Esophagus mucosa (tissue), 1 donor: ENCODE measurements at places on chromosomes 12 and 14. TPM values are rescaled to one million over a fixed set of nuclear protein-coding genes. Genes with fewer than 3 reads are reported as not detected.

Gene MAPK1IP1L
- 58.4 TPM for total RNA-seq

Gene NELL2
- total RNA-seq: 3.0 TPM

Gene CSRP2
- 66.6 TPM for total RNA-seq

Gene ANKRD33
- total RNA-seq: not detected

Gene GPR135
- total RNA-seq: 0.56 TPM

Gene HPD
- total RNA-seq: 0.28 TPM

Gene LTA4H
- total RNA-seq: 137 TPM

Gene DIO2
- total RNA-seq: 58.4 TPM

Gene E2F7
- 4.0 TPM for total RNA-seq

Gene AKAP5
- total RNA-seq: 0.16 TPM

Gene TAS2R7
- total RNA-seq: not detected

Gene PSME1
- total RNA-seq: 123 TPM

DNA sequence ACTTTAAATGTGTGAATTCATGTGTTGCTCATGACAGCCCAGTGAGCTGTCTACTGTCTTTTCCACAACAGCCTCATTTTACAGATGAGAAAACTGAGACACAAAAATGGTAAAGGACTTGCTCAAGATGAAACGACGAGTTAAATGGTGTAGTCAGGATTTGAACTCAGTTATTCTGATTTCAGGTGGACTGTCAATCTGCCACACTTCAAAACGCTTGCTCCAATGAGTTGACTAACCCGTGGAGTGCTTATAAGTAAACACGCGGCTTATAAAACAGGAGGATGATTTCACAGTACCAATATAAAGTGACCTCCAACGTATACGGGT, 652 bp upstream of the POLE2 start:
- ATAC-seq: no peak

DNA sequence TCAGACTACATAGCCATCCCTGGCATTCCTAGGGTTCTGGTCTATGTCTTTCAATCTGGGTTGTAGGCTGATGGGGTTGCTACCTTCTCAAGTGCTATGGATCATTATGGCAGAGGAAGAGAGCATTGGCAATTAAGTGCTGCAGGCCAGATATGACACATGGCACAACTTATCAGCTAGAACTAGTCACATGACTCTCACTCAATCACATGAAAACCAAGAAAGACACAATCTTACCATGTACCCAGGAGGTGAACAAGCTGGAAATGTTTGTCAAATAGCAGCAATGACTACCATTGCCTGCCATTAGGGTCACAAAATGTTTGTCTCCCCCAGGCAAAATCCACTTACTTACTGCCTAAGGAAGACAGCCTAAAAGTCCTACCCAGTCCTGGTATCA, 80.4 kb downstream of the GALNT8 start:
- no peak for ATAC-seq

DNA sequence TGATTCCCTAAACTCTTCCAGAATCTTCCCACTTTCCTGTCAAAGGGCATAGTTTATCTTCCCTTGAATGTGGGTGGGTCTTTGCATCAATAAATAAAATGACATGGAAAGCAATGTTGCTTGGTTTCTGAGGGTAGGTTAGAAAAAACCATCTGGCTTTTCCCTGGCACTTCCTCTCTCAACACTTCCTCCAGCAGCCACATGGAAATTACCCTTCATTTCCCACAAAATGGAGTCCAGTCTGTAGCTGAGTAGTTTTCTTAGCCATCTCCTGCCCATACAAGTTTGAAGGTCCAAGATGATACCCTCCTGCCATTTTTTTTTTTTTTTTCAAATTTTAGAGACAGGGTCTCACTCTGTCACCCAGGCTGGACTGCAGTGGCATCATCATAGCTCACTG, 11.1 kb upstream of the NDUFA12 start:
- no peak for ATAC-seq

DNA sequence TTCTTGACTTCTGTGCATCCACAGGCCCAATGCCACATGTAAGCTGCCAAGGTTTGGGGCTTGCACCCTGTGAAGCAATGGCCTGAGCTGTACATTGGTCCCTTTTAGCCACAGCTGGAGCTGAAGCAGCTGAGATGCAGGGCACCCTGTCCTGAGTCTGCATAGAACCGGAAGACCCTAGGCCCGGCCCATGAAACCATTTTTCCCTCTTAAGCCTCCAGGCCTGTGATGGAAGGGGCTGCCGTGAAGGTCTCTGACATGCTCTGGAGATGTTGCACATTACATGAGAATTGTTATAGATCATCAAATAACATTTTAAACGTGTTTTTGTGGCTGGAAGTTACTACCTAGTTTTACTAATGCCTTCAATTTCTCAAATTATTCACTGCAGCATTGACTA, 188.7 kb downstream of the RPAP3 start:
- ATAC-seq: no peak

GRCh38 chr12:20174528-20175175, 193.7 kb upstream of the PDE3A start:
- no peak for ATAC-seq

GRCh38 chr14:58096731-58097130, 55.3 kb downstream of the ARMH4 start:
- no peak for ATAC-seq

GRCh38 chr14:29925101-29925722, 2.4 kb downstream of the PRKD1 start:
- ATAC-seq: no peak

- ATAC-seq: no peak
These were observed 369.7 kb downstream of the ALG10 start for GRCh38 chr12:34391771-34392581.

GRCh38 chr12:30269496-30269895, 426.2 kb downstream of the IPO8 start:
- no peak for ATAC-seq

DNA sequence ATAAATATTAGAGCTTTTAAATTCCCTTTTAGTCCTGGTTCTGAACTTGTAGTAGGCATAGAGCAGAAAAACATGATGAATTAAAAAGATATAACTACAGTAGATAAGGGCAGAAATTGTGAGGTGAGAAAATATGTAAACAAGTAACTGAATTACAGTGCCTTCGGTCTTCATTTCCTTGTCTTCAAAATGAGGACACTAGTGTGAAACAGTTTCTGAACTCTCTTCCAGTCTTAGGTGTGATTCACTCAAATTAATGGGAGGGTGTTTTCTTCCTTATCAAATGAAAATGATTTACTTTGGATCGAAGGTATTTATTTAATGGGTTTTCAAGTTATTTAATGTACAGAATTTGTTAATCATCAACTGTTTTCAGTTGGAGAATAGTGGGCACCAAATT, 1.5 kb downstream of the FGD4 start:
- no peak for ATAC-seq

DNA sequence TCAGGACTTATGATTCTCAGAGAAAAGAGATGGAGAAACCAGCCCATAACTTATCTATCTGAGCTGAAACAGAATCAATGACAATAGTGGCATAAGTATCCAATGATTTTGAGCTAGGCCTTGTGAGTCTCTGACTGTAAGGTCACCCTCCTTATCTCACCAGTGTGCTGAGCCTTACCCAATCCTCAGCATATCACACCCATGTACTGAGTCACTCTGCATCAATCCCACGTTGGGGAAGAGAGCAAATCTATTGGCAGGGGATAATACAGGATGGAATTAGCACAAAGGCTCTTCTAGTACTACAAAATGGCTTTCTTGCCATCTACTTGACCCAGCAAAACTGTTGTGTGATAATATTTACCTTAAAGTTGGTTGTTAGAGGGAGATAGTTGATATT, 997.8 kb downstream of the NRXN3 start:
- no peak for ATAC-seq

GRCh38 chr12:5535541-5535940, 103.6 kb downstream of the NTF3 start:
- no peak for ATAC-seq

DNA sequence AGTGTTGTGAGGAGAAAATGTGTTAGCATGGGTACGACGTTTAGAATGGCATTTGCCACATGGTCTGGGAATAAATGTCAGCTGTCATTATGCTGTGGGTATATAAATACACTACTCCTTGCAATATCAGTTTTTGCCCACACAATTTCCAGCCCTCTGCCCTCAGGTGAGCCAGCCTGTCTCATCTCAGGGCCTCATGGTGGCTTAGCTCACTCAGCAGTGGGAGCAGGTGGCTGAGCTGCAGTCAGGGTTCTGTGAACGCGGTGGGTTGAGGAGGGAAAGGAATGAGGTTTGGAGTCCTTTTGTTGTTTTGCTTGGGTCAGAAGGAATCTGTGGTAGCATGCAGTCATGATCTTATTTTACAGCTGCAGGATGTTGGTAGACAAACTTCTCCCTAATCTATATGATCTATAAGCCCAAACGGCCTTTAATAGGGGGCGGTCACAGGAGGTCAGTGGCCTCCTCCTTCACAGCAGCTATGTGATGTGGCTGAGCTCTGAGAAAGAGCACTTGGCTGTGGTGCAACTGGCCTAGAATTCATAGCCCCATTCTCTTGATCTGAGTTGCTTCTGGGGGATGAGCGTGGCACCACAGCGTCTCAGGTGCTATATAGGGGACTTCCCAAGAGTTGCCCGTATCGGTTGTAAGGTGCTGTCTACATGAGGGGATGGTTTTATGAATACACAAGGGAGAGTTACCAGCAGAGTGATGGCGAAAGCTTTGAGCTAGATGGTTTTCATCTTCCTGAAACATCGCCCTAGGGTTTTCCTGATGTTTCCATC, 27.8 kb upstream of the KCNA5 start:
- no peak for ATAC-seq

DNA sequence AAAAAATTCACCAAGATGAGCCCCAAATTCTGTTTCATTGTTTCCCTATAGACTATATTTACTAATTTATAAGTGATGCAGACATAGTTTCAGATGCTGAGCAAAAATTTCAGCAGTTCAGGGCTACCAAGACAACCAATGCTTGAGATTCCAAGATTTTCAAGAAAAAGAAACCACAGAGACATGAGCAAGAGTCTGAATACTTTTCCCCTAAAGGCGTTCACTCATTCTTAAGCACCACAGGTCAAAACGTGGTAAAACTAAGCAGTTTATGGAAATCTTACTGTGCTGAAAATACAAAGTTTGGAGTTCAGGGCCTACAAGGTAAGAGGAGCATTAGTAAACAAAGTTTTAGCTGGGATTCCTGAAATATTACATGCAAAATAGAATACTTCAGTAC, 221.2 kb downstream of the KCNH5 start:
- ATAC-seq: no peak

GRCh38 chr12:93111773-93112172, 182.7 kb upstream of the EEA1 start:
- ATAC-seq: no peak

DNA sequence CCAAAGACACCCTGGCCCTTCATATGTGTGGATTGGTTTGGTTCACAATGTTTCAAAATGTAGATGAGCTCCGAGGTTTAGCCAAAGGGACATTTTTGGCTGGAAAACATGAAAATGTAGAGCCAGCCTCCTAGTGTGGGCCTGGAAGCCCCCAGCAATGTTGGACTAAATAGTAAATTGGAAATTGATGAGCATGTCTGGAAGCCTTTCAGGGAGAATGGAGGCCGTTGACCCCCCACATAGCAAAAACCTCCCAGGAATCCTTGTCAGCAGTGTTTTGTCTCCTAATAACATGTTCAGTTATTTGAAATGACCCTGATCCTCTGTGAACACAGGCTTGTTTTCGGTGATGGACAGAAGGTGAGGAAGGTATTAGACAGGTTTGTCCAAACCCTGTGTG, 65.1 kb upstream of the TBX3 start:
- ATAC-seq: no peak

DNA sequence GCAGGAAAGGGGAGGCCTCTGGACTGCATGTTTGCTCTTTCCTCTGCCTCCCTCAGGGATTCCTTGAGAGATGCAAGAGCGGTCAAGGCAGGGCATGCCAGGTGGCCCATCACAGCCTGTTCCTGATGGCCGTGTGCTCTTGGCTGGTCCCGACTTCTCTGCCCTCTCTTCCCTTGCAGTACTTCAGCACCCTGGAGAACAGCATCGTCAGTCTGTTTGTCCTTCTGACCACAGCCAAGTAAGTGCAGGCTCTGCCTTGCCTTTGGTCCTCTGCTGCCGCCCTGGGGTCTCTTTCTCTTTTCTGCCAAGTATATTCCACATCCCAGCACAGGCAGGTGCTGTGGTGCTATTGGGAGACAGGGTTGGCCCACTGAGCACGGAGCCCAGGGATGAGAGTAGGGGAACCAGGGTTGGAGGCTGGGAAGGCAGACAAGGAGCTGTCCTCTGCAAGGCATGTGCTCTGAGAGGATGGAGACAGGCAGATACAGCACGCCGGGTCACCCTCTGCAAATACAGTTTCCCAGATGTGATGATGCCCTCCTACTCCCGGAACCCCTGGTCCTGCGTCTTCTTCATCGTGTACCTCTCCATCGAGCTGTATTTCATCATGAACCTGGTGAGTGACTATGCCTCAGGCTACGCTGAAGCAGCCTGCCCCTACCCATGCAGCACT, 51.9 kb downstream of the TPCN1 start:
- no peak for ATAC-seq

GRCh38 chr14:102914474-102915291, 7.8 kb upstream of the AMN start:
- no peak for ATAC-seq

- ATAC-seq: no peak
These were observed 228.7 kb downstream of the PCNX1 start for GRCh38 chr14:71135911-71136310.

GRCh38 chr12:57740656-57741412, 2.3 kb upstream of the AGAP2 start:
- no peak for ATAC-seq

DNA sequence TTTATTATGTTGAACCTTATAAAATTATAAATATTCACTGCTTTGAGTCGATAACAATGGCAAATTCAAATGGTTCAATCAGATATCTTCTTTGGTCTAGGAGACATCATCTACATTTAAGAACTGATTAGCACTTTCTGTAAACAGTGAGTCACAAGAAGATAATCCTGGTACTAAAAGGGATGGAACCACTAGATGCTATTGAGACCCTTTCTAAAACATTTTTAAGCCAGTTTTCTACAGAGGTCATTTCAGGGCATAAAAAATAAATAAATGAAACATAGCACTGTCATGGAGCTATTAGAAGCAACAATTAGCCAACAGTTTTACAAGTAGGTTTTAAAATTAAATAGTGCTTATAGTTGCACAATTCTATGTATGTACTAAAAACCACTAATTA, 212.2 kb downstream of the DUSP6 start:
- no peak for ATAC-seq

DNA sequence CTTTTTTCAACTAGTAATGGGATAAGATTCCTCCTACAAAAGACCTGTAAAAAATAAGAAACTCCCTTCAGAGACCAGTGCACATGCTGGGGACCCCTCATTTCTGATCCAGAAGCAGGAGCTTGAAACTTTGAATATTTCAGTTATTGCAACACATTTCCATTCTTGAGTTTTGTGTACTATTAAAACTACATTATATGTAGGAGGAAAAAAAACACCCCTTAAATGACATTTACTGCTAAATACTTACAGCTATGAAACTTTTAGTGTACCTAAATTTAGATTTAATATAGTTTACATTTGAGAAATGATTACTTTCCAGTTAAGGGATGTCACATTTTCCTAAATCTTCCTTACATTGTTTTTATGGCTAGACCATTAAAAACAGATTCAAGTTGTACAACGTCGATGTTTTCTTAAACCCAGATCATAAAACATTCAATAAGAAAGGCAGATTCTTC, 4.1 kb downstream of the LRIG3 start:
- no peak for ATAC-seq
